ENCODE measurements at places on chromosomes 7 and 10. TPM values are rescaled to one million over a fixed set of nuclear protein-coding genes. Genes with fewer than 3 reads are reported as not detected.
A peak's percentile ranks its signal among the peaks of the same experiment; 100 is the strongest.

The DKK1 gene
- 9.3 TPM for total RNA-seq

- no peak for DNase-seq
These were observed 371.4 kb downstream of the DNAJB6 start for GRCh38 chr7:157707983-157708918.

DNA sequence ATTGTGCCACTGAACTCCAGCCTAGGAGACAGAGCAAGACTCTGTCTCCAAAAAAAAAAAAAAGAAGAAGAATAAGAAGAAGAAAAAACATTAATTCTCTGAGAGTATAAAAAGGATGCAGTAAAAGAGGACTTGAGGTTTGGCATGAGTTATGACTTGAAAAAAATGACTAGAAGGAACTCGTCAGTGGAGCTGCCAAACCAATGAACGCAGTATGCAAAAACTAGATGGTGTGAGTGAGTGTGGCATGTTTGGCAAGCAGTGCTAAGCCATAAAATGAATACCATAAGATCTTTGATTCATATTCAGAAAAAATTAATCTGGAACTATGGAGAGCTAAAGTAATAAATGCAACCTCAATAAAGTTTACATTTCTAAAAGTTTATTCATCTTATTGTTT lies 68.6 kb upstream of the MEOX2 start:
- no peak for DNase-seq

DNA sequence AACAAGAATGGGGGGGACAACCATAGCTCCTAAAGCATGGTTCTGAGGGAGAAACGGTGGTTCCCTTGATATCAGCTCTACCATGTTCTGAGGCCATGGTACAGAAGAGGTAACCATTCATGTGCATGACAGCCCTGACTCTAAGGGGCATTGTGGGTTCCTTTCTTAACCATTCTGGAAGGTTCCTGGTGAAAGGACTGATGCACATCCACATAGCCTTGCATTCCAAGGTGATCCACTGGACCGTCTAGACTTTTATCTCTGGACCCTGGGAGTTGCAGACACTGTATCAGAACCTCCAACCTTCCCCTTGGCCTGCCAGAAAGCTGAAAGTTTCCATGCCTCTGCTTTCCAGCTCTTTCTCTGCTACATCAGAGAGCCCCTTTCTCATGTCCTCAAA lies 344.3 kb downstream of the KCNMA1 start:
- no peak for DNase-seq

The LBX1 gene
- not detected for total RNA-seq

The NUDT13 gene
- 2.7 TPM for total RNA-seq

GRCh38 chr7:121211253-121211652 lies 117.5 kb upstream of the WNT16 start:
- DNase-seq, result no peak

The PALD1 gene
- 15.5 TPM for total RNA-seq

The MPP7 gene
- 47.5 TPM for total RNA-seq

DNA sequence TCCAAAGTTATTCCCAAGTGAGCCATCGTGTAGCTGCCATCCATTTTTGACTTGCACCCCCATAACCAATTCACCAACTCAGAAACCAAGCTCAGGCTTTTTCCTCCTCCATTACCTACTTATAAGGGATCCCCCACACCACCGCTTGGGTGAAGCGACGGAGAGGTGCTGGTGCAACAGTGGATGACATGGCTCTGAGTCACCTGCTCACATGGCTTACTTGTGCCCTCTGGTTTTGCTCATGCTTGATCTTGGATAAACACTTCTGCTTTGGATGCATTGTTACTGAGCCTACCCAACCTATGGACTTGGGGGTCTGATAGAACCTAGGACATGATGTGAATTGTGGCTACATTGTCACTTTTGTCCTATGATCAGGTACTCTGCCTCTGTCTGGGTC lies 12.0 kb upstream of the AKR1B1 start:
- no peak for DNase-seq

- no peak for DNase-seq
These were observed 940 bp upstream of the PSD start for GRCh38 chr10:102419269-102420180.

The ARPC1B gene
- 123 TPM for total RNA-seq

GRCh38 chr7:55336540-55336939 lies 28.6 kb upstream of the LANCL2 start:
- no peak for DNase-seq

DNA sequence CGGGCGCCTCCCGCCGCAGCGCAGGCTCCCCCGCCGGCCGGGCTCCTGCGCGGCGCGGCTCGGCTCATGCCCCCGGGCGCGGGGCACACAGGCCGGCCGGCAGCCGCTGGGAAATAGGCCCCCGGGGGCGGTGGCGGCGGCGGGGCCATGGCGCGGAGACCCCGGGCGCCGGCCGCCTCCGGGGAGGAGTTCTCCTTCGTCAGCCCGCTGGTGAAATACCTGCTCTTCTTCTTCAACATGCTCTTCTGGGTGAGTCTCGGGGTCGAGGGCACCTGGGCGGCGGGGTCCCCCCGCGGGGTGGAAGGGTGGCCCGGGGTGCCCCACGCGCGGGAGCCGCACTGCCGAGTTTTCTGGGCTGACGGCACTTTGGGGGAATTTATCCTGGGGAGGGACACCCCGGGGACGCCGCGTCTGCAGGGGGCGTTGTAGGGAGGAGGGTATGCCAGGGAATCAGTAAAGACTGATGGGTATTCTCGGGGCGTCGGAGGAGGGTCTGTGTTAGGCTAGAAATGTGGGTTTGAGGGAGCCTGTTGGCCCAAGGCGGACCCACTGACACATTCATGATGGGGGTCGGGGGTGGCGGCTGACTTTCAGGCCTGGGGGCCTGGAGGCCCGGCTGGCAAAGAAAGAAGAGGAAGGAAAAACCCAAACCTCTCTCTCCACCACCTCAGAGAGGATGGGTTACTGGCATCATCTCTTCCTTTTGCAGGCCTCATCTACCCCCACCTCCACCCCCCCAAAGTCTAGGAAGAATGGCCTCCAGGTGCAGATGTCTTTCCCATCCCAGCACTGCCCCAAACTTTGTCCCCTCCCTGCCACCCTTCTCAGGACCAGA lies 544 bp downstream of the TSPAN33 start:
- no peak for DNase-seq

The CYP26C1 gene
- 0.06 TPM for total RNA-seq

The PKD2L1 gene
- not detected for total RNA-seq

GRCh38 chr7:88243345-88243909 lies 23.6 kb upstream of the SRI start:
- no peak for DNase-seq

The IFIT1B gene
- total RNA-seq, result not detected

- DNase-seq, result peak; percentile 35
These were observed 232.7 kb upstream of the TAC1 start for GRCh38 chr7:97499204-97499603.

GRCh38 chr10:58400609-58401008 lies 15.4 kb downstream of the TFAM start:
- DNase-seq, result no peak

DNA sequence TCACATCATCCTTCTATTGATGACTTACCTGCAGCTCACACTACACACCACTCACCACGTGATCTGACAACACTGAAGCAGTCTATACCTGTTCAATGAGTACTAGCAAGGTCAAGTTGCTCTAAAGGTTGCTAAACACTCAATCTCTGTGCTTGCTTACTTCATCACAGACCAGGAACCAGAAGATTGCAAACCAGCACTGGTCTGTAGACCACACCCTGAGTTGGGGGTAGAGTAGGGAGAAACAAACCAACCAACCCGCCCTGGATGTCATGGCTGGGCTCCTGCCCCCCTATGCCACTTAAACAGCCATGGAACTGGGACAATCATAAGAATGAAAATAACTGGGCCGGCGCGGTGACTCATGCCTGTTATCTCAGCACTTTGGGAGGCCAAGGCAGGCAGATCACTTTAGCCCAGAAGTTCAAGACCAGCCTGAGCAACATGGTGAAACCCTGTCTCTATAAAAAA lies 19.6 kb downstream of the DLG5 start:
- DNase-seq, result peak; percentile 74

The PNLIPRP2 gene
- 1.2 TPM for total RNA-seq

The PRSS58 gene
- not detected for total RNA-seq

The EPDR1 gene
- 23.2 TPM for total RNA-seq

- DNase-seq, result no peak
These were observed 49.9 kb downstream of the DNAJC1 start for GRCh38 chr10:21953585-21954057.

DNA sequence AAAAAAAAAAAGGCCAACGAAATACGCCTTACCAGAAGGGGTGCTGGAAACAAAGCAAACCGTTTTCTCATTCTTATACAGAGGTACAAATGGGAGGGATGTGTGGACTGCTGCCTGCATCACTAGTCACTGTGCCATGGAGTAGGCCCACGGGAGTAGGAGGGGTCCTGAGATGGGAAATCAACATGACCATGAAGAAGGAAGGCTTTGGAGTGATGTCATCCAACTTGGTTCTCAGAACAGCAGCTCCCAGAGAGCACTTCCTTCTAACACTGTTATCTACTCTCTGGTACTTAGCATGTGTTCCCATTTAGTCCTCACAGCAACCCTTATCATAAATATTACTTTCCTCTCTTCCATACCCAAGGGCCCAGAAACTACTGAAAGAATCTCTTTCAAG lies 60.0 kb upstream of the LRGUK start:
- no peak for DNase-seq

DNA sequence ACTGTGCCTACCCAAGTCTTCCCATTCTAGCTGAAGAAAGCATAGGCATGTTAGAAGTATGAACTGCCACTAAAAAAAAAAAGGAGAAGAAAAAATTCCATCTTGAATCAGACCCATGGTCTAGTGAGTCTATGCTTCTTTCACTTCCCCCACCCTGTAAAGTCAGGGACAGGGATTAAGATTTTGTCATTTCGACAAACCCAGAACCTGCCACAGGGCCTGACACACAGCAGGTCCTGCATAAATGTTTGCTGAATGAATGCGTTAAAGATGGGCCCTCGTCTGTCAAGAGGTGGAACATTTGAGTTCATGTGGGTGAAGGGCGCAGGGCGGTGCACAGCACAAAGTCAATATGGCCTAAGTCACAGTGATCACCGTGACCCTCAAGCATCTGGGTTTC lies 4.9 kb downstream of the HIPK2 start:
- no peak for DNase-seq

The CARD11 gene
- total RNA-seq, result 35.8 TPM

DNA sequence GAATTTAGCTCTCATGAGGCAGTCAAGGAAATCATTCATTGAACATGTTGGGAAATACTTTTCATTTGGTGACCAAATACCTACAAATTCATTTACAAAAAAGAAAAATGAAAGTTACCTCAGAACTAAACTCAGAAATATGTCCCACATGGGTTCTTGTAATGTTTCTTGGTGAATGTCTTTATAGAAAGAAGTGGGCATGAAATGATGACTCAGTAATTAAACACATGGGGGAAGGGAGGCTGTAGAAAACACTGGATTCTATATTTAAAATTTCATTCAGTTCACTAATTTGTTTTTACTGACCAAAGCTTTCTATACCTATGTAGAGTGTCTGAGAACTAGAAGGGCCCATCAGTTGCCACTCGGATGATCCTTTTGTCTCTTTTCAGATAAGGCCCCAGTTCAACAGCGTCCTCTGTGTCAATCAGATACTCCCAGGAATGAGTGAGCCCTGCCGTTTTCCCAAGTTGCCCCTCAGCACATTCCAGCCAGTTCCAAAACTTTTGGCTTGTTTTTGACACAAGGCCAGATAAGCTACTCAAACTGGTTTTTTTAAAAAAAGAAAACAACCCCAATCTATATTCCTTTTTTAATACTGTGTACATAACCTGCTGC lies 49.3 kb upstream of the AGBL3 start:
- no peak for DNase-seq

The RAMP3 gene
- total RNA-seq, result 23.2 TPM

DNA sequence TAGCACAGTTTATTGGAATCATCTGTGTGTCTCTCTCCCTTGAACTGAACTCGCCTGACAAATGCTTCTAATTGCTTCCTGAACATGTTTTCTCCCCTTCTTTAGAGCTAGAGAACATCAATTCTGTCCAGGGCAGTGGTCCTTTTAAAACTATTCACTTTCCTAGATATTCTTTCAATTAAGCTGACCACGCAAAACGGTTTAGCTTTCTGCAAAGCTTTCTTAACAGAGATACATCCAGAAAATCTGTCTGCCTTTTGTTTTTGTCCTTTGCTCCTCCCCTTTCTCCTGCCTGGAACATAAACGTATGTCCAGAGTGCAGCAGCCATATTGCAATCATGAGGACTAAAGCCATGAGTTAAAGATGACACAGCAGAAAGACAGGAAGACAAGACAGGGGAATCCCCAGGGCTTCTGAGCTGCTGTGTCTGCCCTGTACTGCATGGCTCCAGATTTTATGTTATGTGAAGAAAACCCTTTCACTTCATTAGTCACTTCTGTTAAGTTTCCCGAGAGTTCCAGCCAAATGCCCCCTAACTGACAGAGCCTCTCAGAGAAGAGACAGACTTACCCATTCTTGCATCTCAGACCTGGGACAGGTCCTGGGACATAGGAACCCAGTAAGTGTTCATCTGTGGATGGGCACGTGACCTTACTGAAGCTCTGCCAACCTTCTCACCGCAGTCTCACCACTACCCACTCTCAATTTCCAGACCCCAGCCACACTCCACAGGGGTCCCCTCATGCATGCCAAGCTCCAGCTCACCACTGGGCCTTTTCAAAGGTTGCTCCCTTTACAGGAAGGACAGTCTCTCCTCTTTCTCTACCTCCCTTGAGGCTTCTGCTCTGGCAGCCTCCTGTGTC lies 35.0 kb upstream of the CPXM2 start:
- no peak for DNase-seq

GRCh38 chr10:11832042-11832441 lies 8.9 kb downstream of the PROSER2 start:
- DNase-seq, result no peak

GRCh38 chr7:73701357-73701995 lies 18.0 kb downstream of the STX1A start:
- DNase-seq, result peak; percentile 68

- no peak for DNase-seq
These were observed 138.5 kb downstream of the LRRC4 start for GRCh38 chr7:127892488-127893314.

The PARD3 gene
- 39.6 TPM for total RNA-seq

- DNase-seq, result no peak
These were observed 305.6 kb downstream of the ARL4A start for GRCh38 chr7:12993025-12993424.

The GATA3 gene
- 1.5 TPM for total RNA-seq

The GPRIN2 gene
- 14.8 TPM for total RNA-seq

DNA sequence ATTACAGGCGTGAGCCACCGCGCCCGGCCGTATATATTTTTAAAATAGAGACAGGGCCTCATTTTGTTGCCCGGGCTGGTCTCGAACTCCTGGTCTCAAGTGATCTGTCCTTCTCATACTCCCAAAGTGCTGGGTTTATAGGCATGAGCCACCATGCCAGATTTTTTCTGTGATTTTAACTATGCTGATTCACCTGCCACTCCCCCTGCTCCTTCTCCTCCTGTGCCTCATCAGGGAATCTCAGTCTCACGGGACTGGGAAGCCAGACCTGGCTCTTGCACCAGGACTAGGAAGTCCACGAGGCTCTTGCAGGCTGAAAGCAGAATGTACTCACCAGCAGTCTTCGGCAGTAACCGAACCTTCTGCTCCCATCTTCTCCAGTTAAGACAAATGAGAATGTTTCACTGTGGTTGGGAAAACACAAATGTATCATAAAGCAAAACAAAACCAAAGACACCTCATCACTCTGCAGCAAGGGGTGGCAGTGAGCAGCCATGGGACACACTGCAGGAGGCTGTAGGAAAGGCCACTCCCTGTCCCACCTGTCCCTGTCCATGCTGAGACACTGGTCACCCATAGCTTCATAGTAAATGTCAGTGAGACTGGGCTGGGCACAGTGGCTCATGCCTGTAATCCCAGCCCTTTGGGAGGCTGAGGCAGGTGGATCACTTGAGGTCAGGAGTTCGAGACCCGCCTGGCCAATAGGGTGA lies 78.7 kb upstream of the MKRN1 start:
- no peak for DNase-seq

- peak; percentile 89 for DNase-seq
These were observed at the start of gene COMMD3 for GRCh38 chr10:22316286-22317075. COMMD3 (plus strand) TSS chr10:22316388; CDS start chr10:22316418, 30 bp downstream.
